NCI-H446 (cell line): ENCODE measurements at places on chromosomes 7 and 10.

DNA sequence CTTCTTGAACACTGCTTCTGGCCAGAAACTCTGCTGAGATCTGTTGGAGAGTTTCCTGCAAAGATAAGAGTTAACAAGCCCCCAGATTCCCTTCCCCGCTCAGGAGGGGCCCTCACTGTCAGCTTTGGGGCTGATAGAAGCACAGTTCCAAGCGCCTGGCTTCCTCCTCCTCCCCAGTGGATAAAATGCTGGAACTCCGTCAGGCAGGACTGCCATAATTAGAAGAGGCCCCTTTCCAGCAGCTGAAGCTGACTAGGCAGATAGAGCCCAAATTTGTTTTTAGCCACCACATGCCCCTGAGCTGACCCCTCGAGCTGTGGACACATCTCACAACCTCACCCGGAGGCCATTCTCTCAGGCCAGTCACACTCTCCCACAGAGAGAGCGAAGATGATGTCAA, 89.4 kb downstream of the TBXAS1 start:
- DNase-seq, result no peak

- DNase-seq, result no peak
These were observed 900.4 kb upstream of the AUTS2 start for GRCh38 chr7:68697796-68698280.

GRCh38 chr7:8724080-8724718, 290.8 kb downstream of the NXPH1 start:
- peak; percentile 52 for DNase-seq

DNA sequence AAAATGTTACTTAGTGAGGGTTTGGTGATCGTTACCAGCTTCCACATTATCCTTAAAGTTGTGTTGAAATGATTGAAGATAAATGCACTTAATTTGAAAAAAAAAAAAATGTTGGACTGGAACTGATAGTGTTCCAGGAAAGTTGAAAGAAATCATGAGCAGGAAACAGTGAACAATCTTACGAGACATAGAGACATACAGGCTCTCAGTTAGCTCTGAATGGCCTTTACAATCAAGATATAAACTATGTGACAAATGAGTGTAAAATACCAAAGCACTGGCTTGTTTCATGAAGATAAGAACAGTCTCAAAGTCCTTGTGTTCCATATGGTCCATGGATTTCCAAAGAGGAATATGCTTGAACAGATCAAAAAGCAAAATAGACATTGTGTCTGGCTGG, 430.1 kb upstream of the ETV1 start:
- no peak for DNase-seq

DNA sequence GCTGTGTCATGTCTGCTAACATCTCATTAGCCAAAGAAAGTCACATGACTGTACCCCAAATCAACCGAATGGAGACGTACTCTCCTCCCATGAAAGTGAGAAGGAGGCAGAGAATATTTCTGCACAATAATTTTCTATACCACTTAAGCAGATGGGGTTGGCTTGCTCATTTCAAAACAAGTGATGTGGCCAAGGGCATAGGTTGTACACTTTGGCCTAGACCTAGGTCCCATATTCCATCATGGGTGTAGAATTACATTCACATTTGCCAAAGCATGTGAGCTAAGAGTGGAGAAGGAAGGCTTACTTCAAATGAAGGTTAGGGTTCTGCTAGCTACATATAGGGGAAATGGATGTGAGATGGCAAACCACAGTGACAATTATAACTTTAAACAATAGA, 83.0 kb downstream of the ZNF365 start:
- DNase-seq, result no peak

DNA sequence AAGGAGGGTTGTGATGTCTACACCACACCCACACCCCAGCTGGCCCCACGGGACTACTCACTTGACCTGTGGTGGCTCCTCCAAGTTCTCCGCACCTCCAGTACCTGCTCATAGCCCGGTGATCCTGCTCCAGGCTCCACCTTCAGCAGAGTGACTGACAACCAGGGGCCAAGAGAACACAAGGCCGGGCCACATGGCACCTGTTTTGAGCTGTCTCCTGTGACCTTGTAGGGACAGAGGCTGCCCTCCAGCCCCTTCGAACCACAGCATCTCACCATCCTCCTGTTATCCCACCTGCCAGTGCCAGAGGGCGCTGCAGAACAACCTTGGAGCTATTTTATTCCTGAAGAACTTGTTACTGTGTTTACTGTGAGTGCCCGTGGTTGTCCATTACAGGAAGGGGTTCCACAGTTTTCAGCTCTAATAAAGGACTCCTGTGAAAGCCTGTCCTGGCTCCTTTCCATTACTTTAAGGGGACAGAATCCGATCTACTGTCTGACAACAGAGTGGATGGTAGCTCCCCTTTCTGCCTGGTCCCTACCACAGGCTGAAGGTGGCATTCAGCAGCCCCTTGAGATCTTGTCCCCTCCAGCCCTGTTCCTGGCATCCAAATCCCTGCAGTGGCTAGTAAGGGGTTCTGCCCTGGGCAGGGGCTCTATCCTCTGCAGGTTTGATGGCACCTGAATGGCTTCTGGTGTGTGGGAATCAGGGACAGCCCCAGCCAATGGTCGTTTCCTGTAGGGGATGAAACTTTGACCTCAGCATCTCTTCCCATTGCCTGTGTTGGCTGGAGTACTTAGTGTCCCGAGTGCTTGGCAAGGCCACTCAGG, 50.8 kb downstream of the C10orf120 start:
- DNase-seq, result peak; percentile 33

DNA sequence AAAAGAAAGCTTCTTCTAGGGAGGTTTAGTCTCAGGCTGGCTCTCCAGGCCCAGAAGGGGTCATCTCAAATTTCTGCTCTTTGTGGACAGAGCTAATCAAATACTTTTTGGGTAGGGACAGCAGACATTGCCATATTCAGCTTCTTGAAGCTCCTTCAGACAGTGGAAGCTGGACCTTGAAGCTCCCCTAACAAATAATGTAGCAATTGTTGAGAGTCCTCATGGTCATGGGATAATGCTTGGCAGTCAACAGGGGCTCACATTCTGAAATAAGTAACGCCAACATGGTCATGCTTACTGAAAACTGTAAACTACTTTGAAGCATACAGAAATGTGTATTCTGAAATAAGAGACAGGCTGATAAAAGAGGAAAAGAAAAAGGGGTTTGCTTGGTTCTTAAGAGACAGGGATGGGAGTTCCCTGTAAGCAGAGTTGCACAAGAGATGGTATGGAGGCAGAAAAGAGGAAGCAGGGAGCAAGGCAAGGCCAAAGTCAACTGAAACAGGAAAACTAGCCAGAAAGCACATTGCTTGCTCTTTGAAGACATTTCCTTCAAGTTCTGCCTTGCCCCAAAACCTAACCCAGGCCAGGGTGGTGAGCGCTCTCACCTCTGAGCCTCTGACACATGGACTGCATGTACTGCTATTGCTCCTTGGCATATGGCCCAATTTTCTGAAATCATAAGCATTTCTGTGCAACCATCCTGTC, 53.1 kb upstream of the KMT2E start:
- no peak for DNase-seq

GRCh38 chr7:6644728-6645127, 7.6 kb downstream of the ZNF316 start:
- DNase-seq, result no peak

GRCh38 chr7:107372298-107372697, 97.6 kb upstream of the GPR22 start:
- DNase-seq, result no peak
